Stimulated activated CD8-positive, alpha-beta memory T cell treated with anti-CD3 and anti-CD28 coated beads, Interleukin-2, amount 100 ng/mL, for 48 hours (primary cell): ENCODE measurements at places on chromosomes 5 and 9.

DNA sequence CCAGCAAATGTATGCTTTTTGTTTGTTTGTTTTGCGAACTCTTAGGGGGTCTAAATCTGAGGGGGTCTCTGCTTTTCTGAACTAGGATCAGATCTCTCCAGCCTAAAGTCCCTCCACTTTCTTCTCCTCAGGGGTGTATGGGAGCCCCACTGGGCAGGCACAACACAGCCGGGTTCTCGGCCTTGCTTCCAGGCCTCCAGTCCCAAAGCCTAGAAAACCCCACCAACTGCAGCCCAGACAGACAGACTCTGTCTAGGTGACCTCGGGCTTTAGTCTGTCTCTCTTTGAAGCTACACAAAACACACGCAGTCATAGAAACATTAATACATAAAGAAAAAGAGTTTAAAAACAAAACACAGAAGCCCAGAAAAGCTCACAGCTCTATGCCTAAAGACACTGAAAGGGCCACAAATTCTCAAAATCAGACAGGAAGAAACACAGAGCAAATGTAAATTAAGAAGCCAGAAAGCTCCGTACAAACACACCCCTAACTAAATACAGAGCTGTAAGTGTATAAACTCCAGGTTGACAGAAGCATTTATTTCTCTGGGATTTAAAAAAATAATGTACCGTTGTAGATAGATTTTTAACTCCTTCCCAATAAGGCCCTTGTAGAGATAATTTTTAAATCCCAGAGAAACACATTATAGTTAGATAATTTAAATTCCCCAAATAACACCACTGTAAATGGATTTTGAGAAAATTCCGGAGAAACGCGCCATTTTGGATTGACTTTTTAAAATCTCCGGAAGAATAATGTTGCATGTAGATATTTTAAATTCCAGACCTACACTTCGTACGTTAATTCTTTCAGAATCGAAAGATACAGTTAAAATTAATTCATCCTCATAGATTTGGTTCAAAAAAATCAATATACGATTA, 2.0 kb downstream of the PITX1 start:
- no peak for DNase-seq

DNA sequence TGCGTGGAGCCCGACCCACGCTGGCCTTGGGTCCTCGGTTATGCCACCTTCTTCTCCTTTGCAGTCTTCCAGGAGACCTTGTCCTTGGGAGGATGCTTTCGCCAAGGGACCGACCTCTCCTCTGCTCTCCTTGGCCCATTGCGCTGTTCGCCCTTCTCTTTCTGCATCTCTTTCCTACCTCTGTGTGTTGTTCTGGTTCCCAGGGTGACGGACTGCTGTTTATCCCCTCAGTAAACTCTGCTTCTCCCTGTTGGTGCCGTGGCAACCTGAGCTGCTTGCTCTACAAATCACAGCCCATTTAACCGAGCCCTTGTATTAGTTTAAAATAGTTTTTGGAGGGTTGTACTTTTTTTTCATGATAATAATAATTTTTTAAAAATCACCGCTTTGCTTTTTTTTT, 97.9 kb downstream of the DAPK1 start:
- DNase-seq, result no peak

- DNase-seq, result no peak
Observed at GRCh38 chr9:76500061-76500460, 41.1 kb downstream of the GCNT1 start.

- no peak for DNase-seq
Observed at GRCh38 chr9:4939118-4939561, 45.9 kb upstream of the JAK2 start.

DNA sequence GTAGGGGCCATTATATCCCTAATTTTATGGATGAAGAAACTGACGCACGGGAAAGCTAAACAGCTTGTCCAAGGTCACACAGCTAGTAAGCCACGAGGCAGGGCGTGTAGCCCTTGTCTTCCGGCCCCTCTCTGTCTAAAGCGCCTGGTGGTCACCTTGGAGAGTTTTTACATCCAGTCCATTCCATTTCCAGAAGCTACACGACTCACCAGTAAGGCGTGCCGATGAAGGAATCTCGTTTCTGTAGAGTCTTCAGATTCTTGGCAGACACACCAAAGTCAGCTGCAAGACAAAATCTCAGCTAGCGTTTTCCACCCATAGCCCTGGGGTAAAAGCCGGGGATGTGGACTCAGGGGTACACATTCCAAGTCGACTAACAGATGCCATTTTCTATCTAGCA, 80.5 kb downstream of the STK10 start:
- DNase-seq, result no peak

DNA sequence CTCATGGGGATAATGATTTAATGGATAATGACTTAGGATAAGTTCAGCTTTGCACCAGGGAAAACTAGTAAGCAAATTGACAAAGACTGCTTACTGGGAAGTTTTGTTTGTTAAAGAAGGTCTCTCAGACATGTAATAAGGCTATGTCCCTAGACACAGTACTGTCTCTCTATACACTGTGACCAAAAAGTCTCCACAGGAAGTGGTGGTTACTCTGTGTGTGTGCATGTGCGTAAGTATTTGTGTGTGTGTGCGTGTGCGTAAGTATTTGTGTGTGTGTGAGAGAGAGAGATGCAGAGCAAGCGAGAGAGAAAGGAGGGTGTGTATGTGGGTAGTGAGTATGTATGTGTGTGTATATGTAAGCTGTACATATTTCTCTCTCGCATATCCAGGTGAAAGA, 229.6 kb downstream of the GLIS3 start:
- no peak for DNase-seq

DNA sequence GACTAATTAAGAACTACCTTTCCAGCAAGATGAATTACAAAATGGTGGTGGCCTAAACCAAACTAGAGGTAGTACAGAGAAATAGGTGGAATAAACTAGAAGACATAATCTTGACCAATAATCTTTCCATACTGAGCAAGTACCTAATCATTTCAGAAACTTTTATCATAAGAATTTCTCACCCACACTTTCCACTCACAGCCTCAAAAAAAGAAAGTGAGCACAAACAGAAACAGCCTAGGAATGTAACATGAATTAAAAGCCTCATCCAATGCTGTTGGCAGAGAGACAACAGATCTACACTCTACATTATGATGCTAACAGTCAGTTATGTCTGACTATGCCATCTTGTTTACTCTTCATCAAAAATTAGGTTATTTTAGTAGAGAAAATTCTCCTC, 1.3 kb downstream of the RNF38 start:
- no peak for DNase-seq

DNA sequence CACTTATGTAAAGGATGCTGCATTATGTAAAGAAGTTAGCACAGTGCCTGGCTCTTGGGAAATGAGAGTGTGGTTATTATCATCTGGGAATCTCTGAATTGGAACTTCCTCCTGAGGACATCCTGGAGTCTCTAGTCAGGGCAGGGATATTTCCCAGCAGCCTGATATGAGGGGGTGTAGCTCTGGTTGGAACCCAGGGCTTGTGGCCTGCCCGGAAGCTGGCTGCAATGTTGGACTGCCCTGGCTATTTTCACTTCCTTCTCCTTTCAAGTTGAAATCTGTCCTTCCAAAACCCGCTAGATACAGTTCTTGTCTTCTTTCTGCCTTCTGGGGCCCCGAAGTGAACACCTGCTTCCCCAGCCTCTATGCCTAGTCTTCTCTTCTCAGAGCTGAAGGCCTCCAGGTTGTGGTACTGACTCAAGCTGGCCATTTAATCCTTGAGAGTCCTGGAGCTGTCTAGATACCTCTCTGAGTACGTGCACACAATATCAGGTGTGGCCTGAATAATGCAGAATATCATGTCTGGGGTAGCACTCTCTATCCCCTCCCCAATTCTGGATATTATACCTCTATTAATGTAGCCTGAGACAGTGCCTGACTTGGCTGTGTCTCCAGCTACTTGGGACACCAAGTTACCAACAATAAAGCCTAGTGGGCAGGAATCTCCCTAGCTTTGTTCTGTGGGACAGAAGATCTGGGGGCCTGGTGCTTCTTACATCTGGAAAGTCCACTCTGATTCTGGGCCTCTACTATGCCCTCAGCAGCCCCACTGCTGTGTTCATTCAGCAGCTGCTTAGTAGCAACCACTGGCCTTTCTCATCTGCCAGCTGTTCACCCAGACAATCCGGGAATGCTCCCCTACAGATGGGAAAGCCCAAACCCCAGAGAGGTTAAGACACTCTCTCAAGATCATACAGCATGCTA, 45.0 kb downstream of the SLC6A7 start:
- DNase-seq, result no peak

- DNase-seq, result peak; percentile 1
Observed at GRCh38 chr5:90264689-90265544, 144.6 kb downstream of the CETN3 start.

DNA sequence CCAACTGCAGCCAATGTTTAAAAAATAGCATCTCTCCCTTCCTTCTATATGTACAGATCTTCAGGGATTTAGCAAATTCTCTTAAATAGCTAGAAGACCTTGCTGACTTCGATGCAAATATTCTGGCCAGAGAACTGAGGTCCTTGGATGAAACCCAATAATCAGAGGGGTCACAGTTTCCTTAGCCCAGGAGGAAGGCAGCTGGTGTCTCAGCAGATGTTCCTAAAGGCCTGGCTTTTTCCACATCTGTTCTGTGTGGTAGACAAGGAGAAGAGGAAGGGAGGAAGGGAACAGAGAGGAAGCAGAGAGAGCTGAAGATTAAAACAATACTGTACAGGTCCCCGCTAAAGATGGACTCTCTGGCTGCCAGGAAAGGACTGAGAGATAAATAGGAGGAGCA, 33.1 kb downstream of the BOD1 start:
- DNase-seq, result no peak

- no peak for DNase-seq
Observed at GRCh38 chr9:4661165-4661564, 929 bp upstream of the PLPP6 start.

- DNase-seq, result no peak
Observed at GRCh38 chr5:121731377-121731776, 120.3 kb upstream of the FTMT start.

DNA sequence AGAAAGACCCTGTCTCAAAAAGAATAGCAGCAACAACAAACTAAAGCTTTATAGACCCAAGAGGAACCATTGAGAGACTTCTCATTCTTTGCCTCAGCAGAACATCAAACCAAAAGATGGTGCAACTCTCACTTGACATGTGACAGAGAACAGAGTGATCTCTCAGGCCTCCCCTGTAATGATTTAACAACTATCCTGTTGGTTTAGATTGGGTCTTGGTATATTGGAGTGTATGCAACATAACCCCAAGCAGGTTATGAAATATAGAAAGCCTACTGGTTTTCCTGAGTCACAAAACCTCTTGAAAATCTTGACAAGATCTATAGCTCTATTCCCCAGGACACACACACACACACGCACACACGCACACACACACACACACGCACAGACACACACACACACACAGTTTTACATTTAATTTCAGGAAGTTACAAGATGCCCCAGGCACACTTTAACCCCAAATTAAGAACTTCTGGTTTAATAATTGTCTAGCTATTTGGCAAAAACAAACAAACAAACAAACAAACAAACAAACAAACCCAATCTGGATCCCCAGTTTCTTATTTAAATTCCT, 6.5 kb upstream of the FGF1 start:
- no peak for DNase-seq

DNA sequence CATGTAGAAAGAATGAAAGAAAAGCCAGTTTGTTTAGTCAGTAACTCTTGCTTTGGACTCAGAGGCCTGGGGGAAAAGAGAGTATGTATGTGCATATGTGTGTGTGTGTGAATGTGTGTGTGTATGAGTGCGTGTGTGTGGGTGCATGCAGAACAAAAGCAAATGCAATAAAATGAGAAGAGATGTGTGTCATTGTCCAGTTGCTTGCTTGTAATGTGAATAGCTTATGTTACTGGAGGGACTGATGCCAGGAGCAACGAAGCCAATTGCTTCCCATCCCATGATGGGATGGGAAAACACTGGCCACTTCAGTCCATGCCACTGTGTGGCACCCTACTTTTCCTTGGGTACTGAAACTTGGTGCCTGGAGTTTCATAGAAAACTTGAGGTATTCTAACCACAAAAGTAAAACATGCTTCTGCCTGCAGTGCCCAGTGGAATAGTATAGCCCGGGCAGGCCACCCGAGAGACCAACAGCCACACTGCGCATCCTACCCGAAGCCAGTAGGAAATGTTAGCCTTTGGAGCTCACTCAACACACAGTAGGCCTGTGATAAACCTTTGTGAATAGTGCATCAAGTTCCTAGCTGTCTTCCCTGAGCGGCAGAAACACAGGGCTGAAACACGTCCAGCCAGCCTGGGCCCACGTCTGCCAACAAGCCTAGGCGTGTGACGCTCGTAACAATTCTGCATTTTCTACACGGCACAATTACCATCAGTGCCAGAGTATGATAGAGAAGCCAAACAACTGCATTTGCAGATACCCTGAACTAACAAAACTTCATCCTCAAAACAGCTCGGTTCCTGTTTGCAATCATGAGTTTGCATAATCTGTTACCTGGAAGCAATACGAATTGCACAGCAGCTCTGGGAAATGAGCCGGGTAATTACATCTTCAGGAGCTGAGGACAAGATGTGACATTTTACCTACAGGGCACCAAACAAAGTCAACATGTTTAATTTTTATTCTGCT, 198.1 kb downstream of the SYK start:
- DNase-seq, result no peak

GRCh38 chr9:134724912-134725604, 83.5 kb downstream of the COL5A1 start:
- DNase-seq, result no peak

- DNase-seq, result no peak
Observed at GRCh38 chr5:55919625-55920024, 68.5 kb downstream of the IL31RA start.

DNA sequence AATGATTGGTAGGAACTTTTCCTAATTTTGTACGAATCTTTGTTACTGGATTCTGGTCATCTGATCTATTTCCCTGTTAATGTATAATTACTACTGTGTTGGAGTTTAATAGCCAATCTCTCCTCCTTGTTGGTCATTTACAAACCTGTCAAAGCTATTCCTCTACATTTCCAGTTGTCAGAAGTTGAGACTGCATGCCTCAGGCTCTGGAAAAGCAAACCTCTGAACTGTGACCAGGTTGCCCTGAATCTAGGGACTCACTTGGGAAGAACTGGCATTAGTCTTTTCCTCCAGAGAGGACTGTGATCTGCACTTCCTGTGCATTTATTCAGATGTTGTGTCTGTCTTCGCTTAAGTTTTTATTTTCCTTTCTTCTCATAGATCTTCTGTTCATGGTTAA, 16.1 kb downstream of the PDLIM4 start:
- DNase-seq, result no peak

GRCh38 chr5:16666883-16667398, 50.1 kb upstream of the RETREG1 start:
- no peak for DNase-seq

DNA sequence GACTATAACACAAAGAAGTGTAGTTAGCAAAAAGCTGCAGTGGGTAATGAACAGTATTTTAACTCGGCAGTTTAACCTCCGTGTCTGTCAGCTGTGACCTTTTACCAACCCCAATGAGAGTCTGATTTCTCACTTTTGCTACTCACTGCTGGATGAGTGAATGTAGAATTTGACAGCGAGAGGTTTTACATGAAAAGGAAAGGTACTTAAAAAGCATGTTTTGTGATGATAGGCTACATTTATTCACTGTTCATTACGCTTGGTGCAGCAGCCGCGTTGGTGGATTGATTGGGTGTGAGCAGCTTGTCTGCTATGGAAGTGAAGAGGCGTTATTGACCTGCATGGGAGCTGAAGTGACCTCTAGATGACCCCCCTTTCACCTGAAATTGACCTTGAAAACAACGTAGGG, 867.7 kb downstream of the NR2F1-AS1 start:
- DNase-seq, result no peak
